Foreskin fibroblast (primary cell): ENCODE measurements at places on chromosomes 1 and 21.

DNA sequence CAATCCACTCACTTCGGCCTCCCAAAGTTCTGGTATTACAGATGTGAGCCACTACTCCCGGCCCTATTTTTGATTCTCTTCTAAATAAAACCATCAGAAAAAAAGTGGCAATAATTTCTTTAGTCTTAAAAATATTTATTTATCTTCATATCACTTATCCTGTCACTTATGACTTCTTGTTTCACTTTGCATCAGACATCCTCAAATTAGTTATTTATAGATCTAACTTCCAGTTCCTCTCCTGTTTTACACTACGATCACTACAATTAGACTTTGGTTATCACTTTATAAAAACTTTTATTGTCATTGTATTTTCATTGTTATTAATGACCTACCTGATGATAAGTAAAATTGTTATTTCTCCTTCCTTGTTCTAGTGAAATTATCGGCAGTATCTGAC is 783.4 kb upstream of the BRINP3 start:
- DNase-seq: no peak

DNA sequence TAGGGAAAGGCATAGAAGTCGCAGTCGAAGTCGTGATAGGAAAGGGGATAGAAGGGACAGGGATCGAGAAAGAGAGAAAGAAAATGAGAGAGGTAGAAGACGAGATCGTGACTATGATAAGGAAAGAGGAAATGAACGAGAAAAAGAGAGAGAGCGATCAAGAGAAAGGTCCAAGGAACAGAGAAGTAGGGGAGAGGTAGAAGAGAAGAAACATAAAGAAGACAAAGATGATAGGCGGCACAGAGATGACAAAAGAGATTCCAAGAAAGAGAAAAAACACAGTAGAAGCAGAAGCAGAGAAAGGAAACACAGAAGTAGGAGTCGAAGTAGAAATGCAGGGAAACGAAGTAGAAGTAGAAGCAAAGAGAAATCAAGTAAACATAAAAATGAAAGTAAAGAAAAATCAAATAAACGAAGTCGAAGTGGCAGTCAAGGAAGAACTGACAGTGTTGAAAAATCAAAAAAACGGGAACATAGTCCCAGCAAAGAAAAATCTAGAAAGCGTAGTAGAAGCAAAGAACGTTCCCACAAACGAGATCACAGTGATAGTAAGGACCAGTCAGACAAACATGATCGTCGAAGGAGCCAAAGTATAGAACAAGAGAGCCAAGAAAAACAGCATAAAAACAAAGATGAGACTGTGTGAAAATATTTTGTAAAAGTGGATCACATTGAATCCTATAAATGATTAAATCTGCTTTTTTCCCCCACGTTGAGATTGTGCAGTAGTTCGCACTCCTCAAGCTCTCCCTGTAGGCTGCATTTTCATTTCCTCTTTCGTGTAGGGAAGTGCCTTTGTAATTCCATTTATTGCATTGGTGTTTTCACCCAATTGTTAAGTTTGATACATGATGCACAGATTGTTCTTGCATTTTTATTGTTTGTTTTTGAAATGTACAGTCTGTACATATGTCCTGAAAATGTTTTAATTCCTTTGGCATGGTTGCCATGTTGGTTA is 7.5 kb downstream of the PRPF38B start:
- DNase-seq: no peak

GRCh38 chr1:963301-963651 is 2.9 kb downstream of the KLHL17 start:
- no peak for DNase-seq

DNA sequence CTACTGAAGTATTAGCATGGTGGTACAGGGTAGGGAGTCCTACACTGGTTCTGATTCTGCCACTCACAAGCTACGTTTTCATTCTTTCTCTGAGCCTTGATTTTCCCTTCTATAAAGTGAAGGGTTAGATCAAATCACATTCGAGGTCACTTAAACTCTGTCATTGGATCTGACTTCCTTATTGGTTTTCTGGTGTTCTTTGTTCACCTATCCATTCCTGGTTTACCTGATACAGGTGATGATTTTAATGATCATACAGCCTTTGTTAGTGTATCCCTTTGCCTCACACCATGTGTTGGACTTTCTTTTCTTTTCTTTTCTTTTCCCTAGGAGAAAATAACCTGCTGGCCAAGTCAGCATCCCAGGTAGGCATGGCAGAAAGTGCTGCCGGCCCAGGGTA is 74.8 kb downstream of the NOS1AP start:
- no peak for DNase-seq

GRCh38 chr1:81559662-81560350 is 240.9 kb upstream of the ADGRL2 start:
- DNase-seq: no peak

- DNase-seq: peak; percentile 54
Observed at GRCh38 chr1:47906527-47907176, 90.5 kb downstream of the TRABD2B start.

DNA sequence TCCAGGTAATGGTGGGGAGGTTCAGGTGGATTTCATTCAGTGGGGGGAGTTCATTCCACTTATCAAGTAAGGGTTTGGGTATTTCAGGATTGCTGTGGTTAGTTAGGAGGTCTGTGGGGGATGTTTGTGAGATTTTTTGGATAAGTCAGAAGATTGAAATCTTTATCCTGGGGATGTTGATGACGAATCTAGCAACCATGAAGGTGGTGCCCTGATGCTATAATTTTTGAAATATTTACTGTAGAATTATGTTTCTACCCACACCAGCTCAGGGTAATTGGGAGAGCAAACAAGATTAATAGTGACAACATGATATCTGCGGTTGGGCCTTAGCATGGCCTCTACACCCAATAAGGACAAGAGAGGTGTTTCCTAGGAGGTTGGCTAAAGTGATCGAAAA is 28.3 kb downstream of the SUCO start:
- DNase-seq: no peak

GRCh38 chr1:183470147-183470960 is 1.9 kb upstream of the SMG7 start:
- peak; percentile 91 for DNase-seq

DNA sequence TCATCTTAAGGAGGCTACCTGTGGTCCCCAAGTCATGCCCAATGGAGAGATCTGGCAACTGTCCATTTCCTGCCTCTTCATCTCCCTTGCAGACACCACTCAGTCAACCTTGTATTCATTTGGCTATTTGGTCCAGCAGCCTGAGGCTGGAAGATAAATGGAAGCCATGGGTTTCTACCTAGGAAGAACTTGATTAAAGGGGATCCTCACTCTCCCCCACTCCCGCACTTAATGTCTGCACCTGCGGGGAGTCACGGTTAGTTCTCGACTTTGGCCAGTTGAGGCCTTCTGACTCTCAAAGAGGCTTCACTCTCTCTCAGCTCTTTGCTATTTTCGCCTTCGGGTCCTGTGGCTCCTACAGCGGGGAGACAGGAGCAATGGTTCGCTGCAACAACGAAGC is 8.4 kb upstream of the ATXN7L2 start:
- no peak for DNase-seq

DNA sequence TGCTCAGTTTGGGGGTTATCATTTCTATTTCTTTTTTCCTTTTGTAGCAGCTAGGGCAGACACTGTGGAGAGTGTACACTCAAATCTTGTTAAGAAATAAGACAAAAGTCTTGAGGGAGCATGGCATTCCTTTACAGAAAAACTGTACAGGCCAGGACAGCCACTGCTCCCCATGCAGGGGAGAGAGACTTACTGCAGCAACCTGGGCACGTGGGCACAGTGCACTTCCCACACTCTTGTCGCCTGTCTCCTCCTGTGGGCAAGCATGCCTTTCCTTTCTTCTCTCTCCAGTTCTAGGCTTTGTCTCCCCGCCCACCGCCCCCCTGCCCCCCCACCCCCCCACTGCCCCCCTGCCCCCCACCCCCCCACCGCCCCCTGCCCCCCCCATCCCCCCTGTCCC is 51.9 kb downstream of the PHC2 start:
- DNase-seq: no peak

- DNase-seq: no peak
Observed at GRCh38 chr1:153698020-153698922, 19.8 kb downstream of the NPR1 start.

DNA sequence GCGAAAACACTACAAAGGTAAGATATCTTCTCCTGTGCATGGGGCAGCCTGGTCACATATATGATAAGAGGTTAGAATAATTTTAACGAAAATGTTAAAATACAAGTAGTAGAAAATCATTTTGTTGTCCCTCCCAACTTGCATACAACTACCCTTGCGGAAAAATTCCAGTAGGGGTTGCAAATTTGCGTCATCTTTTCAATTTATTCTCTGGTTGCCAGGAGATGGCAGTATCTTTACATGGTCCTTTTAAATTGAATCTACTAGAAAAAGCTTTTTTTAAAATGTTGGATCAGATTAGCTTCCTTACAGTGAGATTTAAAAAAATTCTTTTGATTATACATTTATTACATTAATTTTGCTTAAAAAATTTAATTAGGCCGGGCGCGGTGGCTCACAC is 10.9 kb downstream of the S100PBP start:
- no peak for DNase-seq

DNA sequence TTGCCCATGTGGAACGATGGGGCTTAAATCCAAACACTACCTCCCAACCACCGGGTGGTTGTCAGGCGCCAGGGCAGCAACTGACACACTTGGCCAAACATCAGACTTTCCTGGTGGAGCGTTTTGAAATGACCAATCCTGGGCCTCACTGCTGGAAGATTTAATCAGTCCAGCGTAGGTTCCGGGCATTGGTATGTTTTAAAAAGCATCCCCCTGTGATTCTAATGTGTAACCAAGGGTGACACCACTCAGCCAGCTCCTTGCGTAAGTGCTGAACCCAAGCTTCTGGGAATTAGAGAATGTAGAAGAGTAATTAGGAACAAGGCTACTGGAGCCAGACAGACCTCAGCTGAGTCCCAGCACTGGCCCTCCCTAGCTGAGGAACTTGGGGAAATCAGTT is 44.8 kb upstream of the KAZN start:
- no peak for DNase-seq

DNA sequence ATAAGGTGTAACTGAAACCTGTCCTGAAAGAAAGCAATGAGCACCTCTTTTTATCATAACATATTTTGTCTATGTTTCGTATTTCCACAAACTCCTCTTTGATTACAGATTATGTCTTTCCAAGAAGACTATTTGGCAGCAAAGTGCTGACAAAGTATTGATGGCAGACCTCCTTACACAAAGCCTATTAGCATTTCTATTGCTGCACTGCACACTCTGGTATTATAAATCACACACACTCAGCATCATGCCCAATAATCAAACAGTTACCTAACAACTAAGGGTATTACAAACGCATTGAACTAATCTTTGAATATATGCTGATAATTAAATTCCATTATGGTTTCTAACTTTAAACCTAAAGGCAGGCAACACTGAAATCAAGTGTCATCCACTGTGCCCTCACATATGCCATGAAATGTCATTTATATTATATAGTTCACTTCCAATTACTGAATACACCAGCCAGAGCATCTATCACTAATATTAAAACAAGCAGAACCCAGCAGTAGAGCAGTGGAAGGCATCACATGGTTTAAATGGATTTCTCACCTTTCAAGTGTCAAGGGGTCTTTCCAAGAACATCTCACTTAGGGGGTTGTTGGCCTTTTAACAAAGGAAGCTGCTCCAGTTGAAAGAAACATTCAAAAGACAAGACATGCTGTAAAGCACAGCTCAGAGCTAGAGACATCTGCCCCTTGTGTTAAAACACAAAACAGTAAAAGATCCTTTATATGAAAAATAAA is 239.1 kb downstream of the RERE start:
- no peak for DNase-seq

- DNase-seq: no peak
Observed at GRCh38 chr1:175385316-175385715, 192.7 kb upstream of the KIAA0040 start.

- peak; percentile 17 for DNase-seq
Observed at GRCh38 chr1:170085091-170085490, 10.6 kb upstream of the KIFAP3 start.

- DNase-seq: peak; percentile 18
Observed at GRCh38 chr1:79295967-79296366, 289.4 kb upstream of the ADGRL4 start.

- DNase-seq: no peak
Observed at GRCh38 chr1:27435566-27436203, 43.3 kb downstream of the GPR3 start.

DNA sequence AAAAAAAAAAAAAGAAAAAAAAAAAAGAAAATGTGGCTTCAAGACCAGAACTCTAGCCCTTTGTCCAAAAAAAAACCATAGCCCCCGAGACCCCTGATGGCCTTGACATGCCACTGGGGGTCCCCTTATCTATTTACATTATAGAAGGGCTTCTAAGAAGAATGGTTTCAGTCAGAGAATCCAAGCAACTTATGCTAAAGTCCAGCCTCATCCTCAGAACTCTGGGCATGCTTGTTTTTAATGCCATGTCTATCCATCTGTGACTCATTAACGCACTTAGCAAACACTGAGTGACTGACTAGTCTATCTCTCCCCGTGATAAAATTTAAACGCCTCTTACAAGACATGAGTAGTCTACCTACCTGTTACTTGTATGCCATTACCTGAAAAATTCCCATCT is 29.3 kb downstream of the ERG start:
- DNase-seq: no peak

DNA sequence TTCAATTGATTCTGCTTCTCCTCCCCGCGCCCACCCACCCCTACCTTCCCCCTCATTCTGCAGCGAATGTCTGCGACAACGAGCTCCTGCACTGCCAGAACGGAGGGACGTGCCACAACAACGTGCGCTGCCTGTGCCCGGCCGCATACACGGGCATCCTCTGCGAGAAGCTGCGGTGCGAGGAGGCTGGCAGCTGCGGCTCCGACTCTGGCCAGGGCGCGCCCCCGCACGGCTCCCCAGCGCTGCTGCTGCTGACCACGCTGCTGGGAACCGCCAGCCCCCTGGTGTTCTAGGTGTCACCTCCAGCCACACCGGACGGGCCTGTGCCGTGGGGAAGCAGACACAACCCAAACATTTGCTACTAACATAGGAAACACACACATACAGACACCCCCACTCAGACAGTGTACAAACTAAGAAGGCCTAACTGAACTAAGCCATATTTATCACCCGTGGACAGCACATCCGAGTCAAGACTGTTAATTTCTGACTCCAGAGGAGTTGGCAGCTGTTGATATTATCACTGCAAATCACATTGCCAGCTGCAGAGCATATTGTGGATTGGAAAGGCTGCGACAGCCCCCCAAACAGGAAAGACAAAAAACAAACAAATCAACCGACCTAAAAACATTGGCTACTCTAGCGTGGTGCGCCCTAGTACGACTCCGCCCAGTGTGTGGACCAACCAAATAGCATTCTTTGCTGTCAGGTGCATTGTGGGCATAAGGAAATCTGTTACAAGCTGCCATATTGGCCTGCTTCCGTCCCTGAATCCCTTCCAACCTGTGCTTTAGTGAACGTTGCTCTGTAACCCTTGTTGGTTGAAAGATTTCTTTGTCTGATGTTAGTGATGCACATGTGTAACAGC is 339.9 kb downstream of the NTNG1 start:
- peak; percentile 19 for DNase-seq

DNA sequence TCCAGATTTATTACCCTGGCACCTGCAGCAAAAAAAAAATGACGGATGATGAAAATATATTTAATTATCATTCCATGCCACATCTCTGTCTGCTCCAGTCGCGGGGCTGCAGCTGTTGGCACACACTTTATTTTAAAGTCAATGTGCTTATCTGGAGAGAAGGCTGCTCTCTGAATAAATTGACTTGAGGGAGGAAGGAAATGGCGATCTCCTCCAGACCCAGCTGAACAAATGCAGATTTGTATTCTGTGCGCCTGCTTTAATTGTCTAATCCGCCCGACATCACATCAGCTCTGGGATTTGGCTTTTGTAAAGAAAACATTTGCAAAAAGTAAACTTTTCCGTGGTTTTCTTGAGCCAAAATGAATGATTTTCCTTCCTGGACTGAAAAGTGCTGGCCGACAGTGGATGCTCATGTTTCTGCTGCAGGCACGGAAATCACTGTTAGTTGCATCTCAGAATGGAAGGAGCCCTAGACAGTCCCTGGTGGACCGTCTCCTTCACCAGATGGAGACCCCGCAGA is 150.2 kb downstream of the CAMTA1 start:
- DNase-seq: no peak
